ENCODE measurements at places on chromosomes 11 and 22.

DNA sequence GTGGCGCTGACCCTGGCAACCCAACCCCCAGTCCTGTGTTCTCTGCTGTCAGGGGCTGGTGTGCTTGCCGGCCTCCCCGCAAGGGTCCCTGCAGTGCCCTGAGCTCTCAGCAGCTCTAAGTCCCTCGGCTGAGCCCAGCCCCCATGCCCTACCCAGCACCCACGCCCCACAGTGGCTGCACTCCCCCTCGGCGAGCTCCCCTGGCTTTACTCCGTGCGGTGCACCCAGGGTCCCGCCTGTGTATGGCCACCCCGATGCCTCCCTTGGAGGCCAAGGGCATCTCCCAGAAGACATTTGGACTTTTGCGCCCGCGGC lies 72.5 kb upstream of the SHISAL1 start:
- no peak for DNase-seq

DNA sequence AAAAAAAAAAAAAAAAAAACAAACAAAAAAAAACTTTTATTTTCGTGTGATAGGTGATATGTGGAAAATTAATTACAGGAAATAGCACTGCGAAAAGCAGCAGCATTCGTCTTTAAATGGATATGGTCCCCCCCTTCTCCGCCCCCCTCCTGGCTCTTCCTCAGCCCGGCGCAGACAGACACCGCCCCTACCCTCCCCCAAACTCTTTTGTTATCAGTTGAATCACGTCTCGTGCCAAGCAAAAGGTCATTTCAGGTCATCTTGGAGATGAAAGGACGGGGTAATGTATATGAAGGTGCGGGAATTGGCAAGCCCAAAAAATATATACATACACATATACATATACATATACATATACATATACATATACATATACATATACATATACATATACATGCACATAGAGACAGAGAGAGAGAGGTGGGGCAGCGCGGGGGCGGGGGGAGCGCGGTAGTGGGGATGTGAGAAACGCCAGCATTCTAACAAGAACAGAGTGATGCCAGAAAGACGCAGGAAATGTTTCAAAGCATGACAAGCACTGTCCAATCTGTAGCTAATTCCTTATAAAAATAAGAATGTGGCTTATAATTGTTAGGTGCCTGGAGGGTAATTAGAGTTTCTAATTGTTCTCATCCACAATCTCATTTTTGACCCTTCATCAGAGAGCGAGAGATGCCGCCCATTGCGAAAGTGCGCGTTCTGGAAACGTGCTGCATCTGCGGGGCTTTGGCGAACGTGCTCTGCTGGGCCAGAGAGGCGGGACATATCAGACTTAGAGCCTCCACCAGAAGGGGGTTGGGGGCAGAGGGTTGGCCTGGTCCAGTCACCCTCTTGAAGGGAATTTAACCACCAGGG lies 214.5 kb upstream of the UBASH3B start:
- no peak for DNase-seq

DNA sequence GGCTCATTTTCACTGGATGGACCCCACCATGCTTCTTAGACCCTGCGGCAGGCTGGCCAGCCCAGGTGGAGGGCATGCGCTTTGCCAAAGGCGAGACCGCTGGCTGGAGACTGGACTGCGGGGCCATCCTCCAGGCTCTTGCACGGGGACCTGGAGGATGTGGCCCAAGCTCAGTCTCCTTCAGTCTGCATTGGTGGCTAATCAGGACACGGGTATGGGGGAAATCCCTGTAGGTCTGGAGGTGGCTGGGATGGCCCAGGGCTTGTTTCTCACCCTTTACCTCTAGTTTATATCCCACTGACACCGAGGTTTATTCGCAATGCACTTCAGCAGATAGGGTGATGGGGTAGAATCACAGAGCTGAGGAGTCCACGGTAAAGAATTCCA lies 45.0 kb downstream of the BCR start:
- DNase-seq: no peak

DNA sequence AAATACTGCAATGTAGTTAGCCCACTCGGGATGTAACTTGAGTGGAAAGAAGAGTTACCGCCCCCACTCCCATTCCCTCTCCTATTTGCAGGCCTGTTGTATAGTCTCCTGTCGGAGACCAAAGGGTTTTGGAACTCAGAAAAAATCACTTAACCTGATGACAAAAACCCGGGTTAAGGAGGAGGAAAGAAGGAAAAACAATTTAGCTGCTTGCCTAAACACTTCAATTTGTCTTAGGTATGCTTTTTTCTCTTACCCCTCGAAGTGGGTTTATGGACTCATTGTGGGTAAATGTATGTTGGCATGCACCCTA lies 2.2 kb downstream of the YAP1 start:
- no peak for DNase-seq

GRCh38 chr11:133927690-133928627 lies 28.8 kb downstream of the IGSF9B start:
- peak; percentile 82 for DNase-seq

- no peak for DNase-seq
These were observed 69.4 kb downstream of the ARL14EP start for GRCh38 chr11:30392221-30392784.

- no peak for DNase-seq
These were observed 57.0 kb downstream of the PDE2A start for GRCh38 chr11:72617080-72617762.

- no peak for DNase-seq
These were observed 111.3 kb upstream of the MTMR2 start for GRCh38 chr11:96035031-96035739.

DNA sequence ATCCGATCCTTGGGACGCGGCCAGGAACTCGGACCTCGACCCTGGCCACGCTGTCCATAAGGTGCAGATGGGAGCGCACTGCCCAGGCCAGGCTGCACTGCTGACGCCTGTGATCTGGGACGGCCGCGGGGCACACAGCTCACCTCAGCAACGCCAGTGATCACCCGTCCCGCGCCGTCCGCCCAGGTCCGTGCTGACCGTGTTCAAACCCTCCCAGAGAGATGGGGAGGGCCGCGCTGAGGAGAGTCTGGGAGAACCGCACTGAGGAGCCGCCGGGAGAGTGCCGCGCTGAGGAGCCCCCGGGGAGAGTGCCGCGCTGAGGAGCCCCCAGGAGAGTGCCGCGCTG lies 636 bp downstream of the KCNQ1OT1 start:
- peak; percentile 43 for DNase-seq

DNA sequence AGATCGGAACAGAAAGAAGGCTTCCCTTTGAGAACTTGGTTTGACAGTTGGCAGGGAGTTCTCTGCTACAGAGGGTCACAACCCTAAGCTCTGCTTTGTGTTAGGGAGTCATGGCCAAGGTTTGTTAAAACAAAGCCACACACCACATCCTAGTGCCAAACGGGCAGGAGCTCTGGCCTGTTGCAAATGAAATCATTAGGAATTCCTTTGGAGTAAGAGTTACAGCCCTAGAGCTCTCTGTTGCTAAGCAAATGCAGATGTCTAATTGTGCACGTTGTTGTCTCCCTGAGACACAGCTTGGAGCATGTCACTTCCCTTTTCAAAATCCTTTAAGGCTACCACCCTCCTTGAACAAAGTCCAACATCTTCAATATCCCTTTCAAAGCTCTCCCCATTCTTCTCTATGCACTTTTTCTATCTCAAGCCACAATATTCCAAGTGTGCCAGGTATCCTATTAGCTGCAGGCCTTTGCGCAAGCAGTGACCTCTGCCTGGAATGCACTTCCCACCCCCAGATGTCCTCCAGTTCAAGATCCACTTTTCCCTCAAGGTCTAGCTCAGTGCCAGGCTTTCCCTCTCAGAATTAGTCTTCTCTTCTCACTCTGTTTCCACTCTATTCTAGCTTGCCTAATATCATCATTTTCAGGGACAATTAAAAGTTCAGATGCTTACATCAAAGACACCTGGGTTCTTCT lies 253.7 kb upstream of the POU2AF2 start:
- DNase-seq: no peak

DNA sequence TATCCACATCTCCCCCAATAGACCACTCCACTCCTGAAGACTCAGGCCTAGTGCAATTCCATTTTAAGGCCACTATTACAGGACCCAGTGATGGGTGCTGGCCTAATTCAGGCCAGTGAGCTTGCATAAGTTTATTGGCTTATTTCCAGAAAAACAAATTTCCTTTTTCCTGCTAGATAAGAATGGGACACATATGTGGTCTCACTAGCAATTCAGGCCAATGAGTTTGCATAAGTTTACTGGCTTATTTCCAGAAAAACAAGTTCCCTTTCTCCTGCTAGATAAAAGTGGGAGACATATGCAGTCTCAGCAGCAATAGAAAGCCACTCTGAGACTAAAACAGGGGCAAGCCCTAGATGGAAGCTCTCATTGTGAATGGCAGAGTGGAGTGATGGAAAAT lies 22.4 kb downstream of the ADM start:
- no peak for DNase-seq

GRCh38 chr11:86904001-86904400 lies 51.2 kb downstream of the FZD4 start:
- DNase-seq: no peak

GRCh38 chr11:7516475-7516874 lies 2.7 kb downstream of the PPFIBP2 start:
- DNase-seq: no peak

All from stimulated activated CD4-positive, alpha-beta T cell treated with anti-CD3 and anti-CD28 coated beads, Interleukin-15, amount 100 ng/mL, for 24 hours (primary cell).